ENCODE measurements at places on chromosomes 6 and 20.
A peak's percentile ranks its signal among the peaks of the same experiment; 100 is the strongest.

DNA sequence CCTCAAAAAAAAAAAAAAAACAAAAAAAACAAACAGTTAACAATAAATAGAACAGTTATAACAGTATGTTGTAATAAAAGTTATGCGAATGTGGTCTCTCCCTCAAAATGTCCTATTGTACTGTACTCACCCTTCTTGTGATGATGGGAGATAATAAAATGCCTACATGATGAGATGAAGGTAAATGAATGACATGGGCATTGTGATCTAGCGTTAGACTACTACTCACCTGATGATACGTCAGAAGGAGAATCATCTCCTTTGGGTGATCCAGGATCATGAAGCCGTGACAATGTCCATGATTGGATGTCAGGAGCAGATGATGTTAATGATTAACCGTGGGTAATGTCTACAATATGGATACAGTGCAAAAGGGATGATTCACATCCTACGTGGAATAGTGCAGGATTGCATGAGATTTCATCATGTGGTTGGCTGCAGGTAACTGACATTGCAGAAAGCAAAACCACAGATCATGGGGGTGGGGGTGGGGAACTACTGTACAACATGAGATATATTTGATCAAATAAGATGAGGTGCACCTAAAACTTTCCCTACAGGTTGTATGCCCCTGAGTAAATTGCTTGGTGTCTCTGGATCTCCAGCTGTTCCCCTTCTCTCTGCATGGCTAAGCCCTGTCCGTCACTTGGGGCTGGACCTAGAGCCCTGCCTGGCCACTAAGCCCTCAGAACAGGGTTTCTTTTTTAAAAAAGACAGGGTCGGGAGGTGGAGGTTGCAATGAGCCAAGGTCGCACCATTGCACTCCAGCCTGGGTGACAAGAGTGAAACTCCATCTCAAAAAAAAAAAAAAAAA, 6.2 kb upstream of the RBCK1 start:
- peak; percentile 67 for DNase-seq

DNA sequence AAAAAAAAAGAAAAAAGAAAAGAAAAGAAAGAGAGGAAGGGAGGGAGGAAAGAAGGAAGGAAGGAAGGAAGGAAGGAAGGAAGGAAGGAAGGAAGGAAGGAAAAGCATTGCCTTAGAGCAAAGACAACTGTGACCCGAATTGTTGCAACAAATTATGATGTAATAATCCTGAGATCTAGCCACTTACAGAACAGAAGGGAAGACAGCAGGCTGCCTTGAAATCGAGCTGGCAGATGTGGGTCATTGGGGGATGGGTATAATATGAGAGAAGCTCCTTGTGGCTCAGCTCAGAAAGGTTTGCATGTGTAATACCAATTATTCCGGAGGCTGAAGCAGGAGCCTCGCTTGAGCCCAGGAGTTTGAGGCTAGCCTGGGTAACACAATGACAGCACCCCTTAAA, 208.1 kb upstream of the PROKR2 start:
- DNase-seq = no peak

GRCh38 chr20:59784365-59784764, 149.1 kb downstream of the SYCP2 start:
- no peak for DNase-seq

DNA sequence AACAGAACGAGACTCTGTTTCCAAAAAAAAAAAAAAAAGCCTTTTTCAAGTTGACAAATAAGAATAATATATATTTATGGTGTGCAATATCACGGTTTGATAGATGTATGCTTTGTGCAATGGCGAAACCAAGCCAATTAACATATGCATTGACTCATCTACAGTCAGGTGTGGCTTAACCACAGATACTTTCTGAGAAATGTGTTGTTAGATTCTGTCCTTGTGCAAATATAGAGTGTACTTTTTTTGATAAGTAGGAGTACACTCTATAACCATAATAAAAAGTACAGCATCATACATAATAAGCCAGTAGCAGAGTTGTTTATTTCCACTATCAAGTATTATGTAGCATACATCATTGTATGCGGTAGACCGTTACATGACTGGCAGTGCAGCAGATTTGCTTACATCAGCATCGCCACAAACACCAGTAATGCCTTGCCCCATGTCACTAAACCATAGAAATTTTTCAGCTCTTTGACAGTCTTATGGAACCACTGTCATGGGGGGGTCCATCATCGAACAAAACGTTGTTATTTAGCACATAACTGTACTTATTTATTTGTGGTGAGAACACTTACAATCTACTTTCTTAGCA, 59.2 kb downstream of the TMEM170B start:
- no peak for DNase-seq

- no peak for DNase-seq
Observed at GRCh38 chr6:22126910-22127309, 169.9 kb downstream of the PRL start.

DNA sequence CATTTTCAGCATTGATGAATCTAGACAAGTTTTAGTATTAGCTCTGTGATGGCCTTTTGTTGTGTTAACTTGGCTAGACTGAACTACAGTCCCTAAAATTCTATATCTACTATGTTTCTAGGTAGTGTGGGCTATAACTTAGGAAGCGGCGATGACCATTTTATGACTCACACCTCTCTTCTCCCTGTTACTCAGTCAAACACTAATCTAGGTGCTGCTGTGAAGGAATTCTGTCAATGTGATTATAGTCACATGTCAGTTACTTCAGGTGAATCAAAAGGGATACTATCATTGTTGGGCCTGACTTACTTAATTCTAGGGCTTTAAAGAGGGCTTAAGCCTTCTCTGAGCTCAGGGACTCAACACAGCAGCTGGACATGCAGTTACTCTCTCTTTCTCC, 691.5 kb upstream of the MAP3K7 start:
- no peak for DNase-seq

GRCh38 chr6:165962366-165962765, 205.3 kb downstream of the TBXT start:
- DNase-seq = no peak

Measured in EL (cell line).